ENCODE measurements at places on chromosomes 11 and 22.

DNA sequence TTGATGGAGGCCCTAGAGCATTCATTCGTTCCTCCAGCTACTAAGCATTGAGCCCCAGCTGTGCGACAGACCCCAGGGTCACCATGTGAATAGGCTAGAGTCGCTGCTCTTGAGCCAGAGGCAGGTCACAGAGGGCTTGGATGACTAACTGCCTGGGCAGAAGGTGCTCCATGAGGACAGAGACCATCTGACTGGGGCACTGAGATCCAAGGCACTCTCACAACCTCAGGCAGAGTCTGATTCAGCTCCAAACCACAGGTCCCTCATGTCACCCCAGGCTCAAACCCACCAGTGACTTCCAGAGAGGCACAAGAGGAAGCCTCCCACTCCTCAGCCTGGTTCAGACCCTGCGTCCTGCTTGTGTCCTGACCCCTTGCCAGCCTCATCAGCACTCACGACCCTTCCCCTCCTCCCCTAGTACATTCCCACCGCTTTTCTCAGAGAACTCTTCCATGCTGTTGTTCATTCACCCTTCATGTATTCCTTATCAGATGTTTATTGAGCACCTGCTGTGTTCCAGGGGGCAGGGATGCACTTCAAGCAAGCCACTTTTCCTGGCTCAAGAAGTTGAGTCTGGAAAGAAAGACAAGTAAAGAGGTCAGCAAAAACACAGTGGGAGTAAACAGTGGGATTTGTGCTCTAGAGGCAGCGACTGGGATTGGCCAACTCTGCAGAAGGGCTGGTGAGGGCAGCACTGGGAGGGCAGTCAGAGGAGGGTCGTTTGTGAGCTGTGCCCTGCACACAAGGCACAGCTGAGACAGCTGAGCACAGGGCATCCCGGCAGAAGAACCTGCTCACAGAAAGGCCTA is 9.3 kb downstream of the OAF start:
- DNase-seq: no peak

DNA sequence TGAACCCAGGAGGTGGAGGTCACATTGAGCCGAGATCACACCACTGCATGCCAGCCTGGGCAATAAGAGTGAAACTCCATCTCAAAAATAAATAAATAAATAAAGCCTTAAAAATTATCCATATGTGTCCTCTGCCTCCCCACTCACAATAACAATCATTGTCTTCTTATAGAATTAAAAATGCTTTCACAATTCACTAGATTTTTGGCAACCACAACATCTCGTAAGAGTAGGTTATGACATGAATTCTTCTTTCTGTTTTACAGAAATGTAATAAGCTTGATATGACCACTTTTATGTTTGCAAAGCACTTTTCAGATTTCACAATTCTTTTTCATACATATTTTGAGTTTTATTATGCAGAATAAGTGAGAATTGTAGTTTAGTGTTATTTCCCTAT is 54.5 kb upstream of the HSPA8 start:
- peak; percentile 38 for DNase-seq

GRCh38 chr11:90234977-90235376 is 12.1 kb upstream of the CHORDC1 start:
- no peak for DNase-seq

DNA sequence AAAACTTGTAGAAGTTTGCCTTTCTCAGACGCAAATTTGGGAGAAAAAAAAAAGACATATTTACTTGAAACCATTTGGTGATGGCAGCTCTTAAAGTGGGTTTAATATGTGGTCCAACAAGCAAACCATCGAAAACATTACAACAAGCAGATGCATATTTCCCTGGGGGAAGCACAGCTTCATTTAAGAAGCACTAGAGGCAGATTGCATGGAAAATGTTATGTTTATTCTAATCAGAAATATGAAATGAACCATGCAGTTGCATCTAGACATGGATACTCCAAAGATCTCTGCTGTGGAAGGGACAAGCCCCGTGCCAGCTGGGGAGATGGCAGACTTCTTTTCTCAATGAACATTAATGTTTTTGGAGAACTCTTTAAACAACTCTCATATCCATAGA is 57.4 kb upstream of the PARVA start:
- DNase-seq: no peak

DNA sequence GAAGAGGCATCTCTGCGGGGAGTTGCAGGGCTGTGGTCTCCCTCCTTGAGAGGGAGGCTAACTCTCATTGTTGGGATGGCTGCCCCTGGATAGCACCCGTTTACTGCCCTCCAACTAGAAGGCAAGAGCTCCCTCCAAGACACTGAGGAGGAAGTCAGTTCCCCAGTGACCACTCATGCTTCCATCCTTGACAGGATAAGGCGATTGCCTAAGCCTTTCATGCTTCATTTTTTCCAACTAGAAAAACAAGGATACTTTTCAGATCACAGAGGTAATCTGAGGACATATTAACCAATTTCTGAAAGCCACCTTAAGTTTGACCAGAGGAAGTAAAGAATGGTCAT is 186.6 kb downstream of the MAML2 start:
- DNase-seq: no peak

All from fibroblast of pulmonary artery (primary cell).